ENCODE measurements at places on chromosomes 2 and 18.

DNA sequence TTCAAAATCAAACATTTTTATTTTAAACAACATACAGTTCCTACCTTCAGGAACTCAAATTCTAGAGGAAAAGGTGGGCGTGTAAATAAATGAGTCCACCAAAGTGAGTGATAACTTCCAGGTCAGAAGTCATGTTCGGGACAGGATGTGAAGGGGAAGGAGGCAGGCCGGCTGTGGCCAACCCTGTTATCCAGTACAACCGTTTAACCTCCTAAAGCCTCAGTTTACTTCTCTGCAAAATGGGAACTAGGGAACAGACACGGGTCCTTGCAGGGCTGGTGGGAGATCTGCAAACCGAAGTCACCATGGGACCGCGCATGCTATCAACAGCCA, 373 bp downstream of the EIPR1 start:
- no peak for DNase-seq

DNA sequence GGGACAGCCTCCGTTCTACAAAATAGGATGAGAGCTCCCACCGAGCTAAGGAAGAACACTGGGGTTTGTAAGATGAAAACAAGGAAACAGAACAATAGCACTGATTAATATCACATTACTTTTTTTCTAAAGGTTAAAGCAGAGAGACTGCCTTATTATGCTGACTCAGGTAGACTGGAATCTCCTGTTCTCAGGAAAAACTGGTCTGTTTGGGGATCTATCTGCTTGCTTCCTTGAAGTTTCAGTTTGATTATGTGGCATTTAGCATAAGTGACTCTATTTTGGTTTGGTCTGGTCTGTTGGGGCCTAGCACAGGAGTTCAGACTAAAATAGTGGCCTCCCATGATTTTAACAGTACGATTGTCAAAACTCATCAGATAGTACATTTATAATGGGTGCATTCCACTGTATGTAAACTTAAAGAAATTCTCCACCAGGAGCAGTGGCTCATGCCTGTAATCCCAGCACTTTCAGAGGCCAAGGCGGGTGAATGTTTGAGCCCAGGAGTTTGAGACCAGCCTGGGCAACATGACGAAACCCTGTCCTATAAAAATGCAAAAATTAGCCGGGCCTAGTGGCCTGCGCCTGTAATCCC, 64.1 kb upstream of the NDUFV2 start:
- no peak for DNase-seq

GRCh38 chr2:239670463-239671120, 269.8 kb upstream of the HDAC4 start:
- DNase-seq = no peak

GRCh38 chr2:120828829-120829632, 93.4 kb downstream of the GLI2 start:
- DNase-seq = no peak

DNA sequence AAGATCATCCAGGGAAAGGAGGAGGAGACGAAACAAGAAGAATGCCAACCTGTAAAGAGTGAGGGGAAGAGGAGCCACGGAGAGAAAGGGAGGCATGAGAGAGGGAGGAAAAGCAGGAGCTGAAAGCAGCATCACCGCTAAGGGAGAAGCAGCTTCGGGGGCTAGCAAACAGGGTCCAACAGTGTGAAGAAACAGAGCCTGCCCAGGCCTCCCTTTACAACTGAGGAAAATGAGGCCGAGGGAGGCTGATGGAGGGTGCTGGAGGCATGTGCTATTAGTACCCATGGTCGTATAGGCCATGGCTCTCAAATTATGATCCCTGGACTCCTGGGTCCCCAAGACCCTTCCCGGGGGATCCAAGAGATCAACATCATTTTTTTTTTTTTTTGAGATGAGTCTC, 50.4 kb upstream of the ASPRV1 start:
- DNase-seq = no peak

GRCh38 chr2:19874726-19875125, 27.1 kb downstream of the TTC32 start:
- DNase-seq = no peak

DNA sequence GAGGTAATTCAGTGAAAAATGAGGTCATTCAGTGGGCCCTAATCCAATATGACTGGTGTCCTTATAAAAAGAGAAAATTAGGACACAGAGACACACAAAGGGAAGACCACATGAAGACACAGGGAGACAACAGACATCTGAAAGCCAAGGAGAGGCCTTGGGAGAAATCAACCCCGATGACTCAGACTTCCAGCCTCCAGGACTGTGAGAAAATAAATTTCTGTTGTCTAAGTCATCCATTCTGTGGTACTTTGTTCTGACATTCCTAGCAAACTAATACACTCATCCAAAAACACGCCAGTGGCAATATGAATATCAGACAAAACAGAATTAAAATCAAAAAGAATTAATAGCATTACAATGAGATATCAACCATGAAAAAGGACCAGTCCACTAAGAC, 303.7 kb downstream of the SS18 start:
- DNase-seq = no peak

DNA sequence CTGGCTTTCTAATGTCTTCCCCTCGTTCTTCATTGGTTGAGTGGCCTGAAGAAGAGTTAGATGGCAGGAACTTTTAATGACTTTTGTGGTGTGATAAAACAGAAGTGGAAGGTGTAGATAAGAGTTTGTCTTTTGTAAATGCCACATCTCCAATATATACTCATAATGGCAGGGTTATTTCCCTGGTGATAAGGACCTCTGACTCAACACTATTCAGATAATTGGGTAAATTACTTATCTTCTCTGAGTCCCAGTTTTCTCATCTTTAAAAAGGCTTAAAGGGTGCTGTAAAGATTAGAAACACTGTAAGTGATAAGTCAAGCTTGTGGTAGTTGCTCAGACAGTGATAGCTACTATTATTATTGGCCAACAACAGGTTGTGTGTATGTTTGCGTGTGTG, 9.5 kb downstream of the KLHL14 start:
- no peak for DNase-seq

- DNase-seq = no peak
Observed at GRCh38 chr2:55848096-55848495, 75.5 kb downstream of the EFEMP1 start.

GRCh38 chr18:79918615-79919011, 32.8 kb downstream of the SLC66A2 start:
- DNase-seq = no peak

- DNase-seq = no peak
Observed at GRCh38 chr18:34707670-34708069, 2.4 kb upstream of the DTNA start.

- DNase-seq = no peak
Observed at GRCh38 chr2:54267577-54267976, 11.5 kb upstream of the TSPYL6 start.

DNA sequence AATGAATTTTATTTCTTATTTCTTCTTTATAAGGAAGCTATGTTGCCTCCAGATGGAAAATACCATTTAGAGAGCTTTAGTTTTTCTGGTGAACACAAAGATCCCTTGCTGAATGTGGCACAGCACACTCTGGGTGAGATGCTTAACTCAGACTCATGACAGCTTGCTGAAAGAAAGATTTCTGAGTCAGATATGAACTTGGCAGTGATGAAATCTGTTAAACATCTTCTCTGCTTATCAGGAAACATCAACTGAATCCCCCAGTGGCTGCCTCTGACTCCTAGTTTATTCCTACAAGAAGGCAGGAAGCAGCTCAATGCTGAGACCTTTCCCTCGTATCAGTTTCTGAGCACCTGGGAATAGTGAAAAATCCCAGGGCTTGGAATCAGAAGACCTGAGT, 162.8 kb downstream of the OSR1 start:
- no peak for DNase-seq

DNA sequence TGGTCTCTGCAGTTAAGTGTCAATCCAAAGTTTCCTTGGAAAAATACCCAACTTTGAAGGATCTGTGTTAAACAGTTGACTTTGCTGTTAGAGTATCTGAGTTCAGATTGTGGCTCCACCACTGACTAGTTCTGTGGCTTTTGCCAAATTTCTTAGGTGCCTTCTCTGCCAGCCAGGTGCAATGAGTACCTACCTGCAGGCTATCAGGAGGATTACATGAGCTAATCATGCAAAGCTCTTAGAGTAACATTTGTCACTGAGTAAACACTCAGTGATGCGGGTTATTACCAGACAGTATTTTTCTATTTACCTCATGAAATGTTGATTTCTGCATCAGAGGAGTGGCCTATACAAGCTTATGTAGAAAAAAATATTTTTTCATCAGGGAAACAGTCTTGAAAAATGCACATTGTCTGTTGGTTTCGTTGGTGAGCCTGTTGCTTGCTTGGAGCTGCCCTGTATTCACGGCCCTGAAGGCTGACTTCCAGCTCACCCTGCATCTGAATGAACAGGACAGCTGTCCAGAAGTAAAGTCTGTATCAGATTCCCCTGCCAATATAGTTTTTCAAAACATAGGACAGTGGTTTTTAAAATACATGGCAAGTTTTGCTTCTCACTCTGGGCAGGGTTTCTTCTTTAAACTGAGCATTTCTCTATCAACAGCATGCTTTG, 235.1 kb downstream of the CDCA7 start:
- DNase-seq = no peak

DNA sequence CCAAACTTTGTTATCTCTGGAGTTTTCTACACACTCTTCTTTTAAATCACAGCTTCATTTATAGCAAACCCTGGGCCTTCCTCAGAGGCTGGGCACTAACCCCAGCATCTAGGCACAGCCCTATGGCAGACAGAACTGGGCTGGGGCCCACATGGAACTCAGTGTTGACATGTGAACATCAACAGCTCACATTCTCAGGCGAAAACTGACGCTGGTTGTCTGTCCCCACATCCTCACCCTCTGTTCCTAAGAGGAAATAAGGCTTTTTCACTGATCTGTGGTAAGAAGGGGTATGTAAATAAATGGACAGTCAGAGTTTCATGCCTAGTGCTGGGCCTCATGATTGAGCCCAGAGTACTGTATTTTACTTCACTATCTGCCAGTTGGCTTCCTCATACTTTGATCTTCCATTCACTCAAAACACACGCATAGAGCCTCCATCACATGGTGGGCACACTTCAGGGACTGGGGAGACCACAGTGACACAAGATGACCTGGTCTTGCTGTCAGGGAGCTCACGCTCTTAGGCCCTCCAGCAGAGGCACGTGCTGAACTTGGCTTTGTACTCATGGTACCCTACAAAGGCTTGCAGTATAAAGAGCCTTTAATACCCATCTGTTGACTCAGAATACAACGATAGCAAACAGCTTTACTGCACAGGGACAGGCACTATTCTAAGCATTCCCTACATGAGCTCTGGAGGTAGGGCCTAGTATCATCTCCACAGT, 43.0 kb downstream of the EFEMP1 start:
- DNase-seq = no peak

- no peak for DNase-seq
Observed at GRCh38 chr2:109396202-109397180, 217.3 kb downstream of the SEPTIN10 start.

Measured in memory B cell (primary cell).